ENCODE measurements at places on chromosomes 3 and 15.

DNA sequence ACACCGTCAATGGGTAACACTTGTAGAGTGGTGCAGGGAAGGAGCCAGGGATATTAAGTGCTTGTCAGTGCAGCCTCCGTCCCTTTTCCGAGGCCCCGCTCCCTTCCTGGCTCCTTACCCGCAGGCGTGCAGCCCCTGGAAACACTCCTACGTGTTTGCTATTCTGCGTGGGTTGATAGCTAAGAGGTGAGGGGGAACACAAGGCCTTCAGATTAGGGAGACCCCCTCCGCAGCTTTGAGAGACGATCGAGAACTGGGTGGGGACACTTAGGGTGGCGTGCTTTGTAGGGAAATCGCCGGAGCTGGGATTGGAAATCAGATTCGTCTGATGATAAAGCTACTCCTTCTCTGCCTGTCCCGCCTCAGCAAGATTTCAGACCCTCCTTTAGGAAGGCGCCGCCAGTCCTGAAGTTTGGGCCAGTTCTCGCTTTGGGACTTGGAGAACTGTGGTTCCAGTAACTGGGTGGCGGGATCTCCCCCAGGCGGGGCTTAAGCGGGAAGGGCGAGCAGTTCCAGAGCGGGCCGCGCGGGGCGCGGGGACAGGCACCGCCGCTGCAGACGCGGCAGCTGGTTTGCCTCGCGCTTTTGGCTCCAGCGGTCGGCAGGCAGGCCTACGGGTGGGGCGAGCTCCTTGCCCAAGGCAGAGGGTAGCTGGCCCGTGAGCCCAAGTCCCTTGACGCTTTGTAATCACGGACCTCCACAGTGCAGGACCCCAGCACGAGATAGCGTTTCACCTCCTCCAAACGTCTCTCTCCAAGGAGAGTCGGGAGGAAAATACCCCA lies 8.0 kb upstream of the FAM107A start:
- DNase-seq: peak; percentile 59

- no peak for DNase-seq
Observed at GRCh38 chr15:100547961-100548360, 19.2 kb upstream of the CERS3 start.

DNA sequence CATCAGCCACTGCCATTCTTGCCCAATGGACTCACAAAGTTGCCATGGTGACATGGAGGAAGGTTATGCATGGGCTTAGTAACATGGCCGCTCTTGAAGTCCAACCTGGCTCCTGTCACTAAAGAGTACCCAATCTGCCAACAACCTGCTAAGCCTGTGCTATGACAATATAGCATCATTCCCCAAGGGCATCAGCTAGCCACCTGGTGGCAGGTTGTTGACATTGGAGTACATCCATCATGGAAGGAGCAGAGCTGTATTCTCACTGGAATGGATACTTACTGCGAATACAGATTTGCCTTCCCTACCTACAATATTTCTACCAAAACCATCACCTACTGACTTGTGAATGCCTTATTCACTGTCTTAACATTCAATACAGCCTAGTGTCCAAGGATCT lies 138.9 kb upstream of the RORA start:
- no peak for DNase-seq

DNA sequence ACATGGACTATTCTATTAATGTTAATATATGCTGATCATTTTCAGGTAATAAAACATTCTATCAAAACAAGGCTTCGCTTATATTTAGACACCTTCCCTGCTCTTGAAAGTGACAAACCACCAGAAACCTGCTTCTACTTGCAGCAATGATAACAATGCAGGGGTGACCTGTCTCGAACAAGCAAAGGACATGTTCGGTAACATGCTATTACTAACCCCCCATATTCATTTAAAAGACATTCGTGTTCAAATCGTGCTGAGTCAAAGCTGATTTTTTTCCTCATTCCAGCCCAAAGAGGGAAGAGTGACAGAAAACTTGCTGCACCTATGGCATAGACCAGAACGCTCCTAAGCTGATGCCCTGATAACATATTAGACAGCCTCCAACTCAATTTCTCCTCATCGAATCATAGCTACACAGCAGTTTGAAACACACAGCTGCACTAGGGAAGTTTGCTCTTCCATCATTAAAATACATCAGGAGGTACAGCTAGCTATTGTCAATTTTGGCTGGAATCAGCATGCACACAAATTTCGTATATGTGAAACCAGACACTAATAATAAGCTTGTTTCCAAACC lies 341.5 kb downstream of the FOXP1 start:
- DNase-seq: no peak

DNA sequence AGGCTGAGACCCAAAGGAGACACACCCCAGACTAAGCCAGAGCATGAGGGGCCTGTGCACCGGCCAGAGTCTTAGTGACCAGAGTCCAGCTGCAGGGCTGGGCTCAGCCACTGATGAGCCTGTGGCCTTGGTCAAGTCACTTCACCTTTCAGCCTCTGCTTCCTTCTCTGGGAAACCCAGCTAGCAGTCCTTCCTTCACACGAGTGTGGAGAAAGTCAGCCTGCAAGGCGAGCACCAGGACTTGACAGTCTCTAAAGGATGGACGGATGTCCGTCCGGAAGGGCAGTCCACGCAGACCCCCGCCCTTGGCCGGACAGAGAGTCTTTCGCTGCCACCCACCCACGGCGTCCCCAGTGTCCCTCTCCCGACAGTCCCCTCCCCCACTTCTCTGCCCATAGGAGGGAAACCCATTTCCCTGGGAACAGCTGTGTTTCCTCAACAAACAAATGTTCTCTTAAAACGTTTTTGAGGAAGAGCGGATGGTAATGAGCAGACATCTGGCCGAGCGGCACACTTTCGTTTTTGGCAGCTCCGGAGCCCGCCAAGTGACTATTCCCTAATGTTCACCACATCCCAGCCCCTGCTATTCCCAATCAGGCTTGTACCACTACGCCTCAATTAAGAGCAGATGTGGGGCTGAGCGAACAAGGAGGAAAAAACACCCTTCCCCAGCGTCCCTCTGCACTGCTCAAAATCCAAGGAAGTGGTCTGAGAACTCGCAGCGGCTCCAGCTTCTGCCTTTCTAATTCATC lies 129.1 kb upstream of the SMAD3 start:
- no peak for DNase-seq

DNA sequence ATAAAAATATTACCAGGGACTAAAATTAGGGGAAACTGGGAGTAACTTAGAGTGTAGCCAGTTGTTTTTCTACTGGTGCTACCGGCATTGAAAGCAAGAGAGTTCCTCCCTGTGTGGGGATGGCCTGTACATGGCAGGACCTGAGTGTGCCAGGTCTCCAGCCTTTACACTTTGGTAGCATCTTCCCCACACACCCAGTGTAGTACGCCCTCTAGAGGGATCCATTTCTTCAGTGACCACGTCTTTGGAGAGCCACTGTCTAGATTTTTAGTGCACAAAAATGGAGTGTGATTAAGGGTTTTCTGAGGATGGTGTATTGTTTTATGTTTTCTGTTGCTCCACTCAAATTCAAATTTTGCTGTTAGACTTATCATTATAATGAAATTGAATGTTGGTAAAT lies 507.0 kb upstream of the TPRG1 start:
- DNase-seq: no peak

DNA sequence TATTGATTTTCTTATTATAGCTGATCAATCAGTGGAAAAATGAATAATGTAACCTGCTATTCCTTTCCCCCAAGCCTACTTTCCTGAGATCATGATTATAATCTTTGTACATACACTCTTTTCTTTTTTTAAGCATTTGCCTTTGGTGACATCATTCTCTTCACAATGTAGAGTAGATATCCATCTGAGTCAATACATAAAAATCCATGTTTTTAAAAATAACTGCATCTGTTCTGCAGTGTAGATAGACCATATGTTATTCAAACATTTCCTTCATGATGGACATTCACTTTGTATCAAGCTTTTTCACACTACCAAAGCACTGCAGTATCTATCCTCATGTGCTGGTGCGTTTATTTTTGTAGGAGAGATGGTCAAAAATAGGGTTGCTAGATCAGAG lies 211.1 kb downstream of the PTPRG start:
- no peak for DNase-seq

GRCh38 chr3:145457825-145458552 lies 703.0 kb downstream of the PLOD2 start:
- no peak for DNase-seq

- peak; percentile 23 for DNase-seq
Observed at GRCh38 chr3:186361762-186362536, at the start of gene DGKG. Gene DGKG (minus strand): TSS chr3:186362234. CDS start chr3:186320459, 41,775 bp downstream.

- DNase-seq: no peak
Observed at GRCh38 chr3:21613372-21614070, 137.5 kb downstream of the ZNF385D start.

Measured in stimulated activated CD4-positive, alpha-beta T cell treated with anti-CD3 and anti-CD28 coated beads, Interleukin-12 subunit alpha, Interleukin-12 subunit beta, amount 100 ng/mL, for 24 hours (primary cell).